Fibroblast of skin of right biceps (primary cell): ENCODE measurements at places on chromosomes 5 and 9.

GRCh38 chr5:125409861-125410536 is 663.6 kb upstream of the ZNF608 start:
- no peak for DNase-seq

- DNase-seq: peak; percentile 48
These were observed 6.8 kb downstream of the DCP2 start for GRCh38 chr5:112983363-112983762.

- no peak for DNase-seq
These were observed 17.9 kb downstream of the ZNF462 start for GRCh38 chr9:106880863-106881262.

DNA sequence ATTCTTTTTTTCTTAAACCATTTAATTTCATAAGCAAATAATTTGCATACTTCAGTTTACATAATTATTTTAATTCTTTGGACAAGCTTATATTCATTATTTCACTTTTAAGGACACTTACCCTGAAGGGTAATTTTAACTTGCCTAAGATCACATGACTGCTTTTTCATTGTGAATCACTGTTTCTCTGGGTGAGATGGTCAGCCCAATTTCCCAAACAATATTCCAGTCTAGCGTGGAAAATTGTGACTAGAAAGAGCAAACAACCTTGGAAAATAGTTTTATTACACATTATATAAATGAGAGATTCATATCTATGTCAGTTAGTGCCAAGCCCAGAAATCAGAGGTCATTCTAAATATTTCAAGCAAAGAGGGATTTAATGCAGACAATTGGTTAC is 21.4 kb upstream of the JAKMIP2 start:
- no peak for DNase-seq

DNA sequence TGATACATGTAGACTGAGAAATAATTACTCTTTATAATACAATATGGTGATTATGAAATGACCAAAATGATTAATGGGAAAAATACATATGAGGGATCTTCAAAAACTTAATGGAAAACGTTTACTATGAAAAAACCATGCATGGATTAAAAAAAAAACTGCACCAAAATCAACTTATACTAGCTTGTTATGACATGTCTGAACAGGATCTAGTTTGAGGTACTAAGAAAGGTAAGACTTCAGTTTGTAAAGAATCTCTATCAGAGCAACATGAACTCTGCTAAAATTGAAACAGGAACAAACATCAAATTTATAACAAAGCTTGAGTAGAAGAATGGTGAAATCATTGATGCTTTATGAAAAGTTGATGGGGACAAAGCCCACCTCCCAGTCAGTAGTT is 178.0 kb downstream of the SLIT3 start:
- no peak for DNase-seq

DNA sequence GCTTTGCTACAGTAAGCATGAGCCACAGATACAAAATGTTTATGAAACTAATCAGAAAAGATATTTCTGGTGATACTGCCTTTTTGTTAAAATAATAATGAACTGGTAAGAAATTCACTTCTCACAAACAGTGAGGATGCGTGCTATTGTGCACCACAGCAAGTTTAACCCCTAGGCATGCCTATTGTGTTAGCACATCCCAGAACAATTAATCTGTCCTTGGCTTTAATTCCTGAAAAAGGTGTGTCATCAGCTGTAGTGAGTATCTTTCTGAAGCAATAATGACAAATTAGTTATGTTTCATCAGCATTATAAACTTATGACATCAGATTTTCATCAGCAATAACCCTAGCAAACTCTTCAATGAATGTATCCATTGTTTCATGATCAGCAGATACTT is 1307.2 kb downstream of the EFNA5 start:
- DNase-seq: no peak

- no peak for DNase-seq
These were observed 40.4 kb upstream of the FLT4 start for GRCh38 chr5:180689775-180690174.

GRCh38 chr5:178288401-178289368 is 56.1 kb upstream of the PHYKPL start:
- DNase-seq: peak; percentile 62

GRCh38 chr5:176381979-176382378 is 6.4 kb downstream of the NOP16 start:
- no peak for DNase-seq

DNA sequence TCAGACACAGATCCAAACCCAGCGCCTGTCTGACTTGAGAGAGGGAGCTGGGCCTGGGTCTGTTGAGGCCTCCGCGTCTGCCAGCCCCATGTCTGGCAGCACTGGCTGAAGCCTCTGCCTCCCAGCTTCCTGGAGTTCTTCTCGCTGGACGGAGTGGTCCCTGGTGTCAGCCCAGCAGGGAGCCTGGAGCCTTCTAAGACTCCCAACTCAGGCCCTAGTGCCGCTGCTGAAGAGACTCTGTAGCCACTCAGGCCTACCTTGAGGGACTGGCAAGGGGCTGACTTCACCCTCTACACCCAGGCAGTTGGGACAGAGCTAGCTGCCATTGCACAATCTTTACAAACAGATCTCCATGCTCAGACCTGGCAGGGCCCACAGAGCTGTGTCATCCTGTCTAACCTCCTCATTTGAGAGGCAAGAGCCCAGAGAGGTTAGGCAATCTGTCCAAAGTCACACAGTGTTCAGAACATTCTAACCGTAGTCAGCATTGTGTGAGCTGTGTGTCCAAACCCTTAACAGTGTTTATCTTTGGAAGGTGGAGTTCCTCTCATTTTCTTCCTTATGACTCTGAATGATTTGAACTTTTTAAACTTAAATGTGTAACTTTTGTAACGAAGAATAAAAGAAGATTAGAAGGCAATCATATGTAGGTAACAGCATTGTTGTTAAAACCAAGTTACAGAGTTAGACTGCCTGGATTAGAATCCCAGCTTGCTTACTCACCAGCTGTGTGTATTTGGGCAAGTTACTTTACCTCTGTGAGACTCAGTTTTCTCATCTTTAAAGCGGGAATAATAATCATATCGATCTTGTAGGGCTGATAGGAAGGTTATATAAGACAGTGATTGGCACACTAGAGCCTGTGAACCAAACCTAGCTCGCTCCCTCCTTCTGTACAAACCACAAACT is 4.6 kb upstream of the DUSP1 start:
- peak; percentile 81 for DNase-seq

DNA sequence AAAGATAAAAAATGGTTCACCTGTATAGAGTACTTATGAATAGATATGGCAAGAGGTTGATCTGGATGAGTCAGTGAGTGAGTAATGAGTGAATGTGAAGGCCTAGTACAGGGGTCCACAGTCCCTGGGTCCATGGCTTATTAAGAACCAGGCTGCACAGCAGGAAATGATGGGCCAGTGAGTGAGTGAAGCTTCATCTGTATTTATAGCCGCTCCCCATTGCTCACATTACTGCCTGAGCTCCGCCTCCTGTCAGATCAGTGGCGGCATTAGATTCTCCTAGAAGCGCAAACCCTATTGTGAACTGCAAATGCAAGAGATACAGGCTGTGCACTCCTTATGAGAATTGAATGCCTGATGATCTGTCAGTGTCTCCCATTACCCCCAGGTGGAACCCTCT is 307.7 kb upstream of the ZNF608 start:
- DNase-seq: peak; percentile 19

- no peak for DNase-seq
These were observed 97.3 kb downstream of the STARD4 start for GRCh38 chr5:111415053-111415452.

DNA sequence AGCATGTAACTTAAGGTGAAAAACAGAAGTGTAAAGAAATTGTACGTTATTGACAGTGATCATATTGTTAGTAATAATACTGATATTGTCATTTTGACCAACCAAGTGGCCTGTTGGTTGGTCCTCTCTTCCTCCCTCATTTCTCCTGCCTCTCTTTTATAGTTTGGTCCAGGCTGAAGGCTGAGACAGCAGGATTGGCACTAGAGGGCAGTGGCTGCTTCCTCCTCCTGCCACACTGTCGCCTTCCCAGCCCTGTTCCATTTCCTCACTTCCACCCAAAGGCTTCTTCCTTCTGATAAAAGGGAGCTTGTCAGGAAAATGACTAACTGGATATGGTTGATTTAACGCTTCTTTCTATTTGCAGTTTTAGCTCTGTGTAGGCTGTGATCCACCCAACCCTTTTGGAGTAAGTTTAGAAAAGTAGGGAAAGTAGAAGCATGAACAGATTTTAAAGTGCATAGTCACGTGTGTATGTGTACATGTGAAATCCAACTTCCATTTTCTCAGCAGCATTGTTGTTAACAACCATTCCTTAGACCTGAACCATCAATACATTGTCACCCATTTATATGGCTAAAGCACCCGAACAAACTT is 35.6 kb downstream of the PTCD2 start:
- DNase-seq: peak; percentile 38

DNA sequence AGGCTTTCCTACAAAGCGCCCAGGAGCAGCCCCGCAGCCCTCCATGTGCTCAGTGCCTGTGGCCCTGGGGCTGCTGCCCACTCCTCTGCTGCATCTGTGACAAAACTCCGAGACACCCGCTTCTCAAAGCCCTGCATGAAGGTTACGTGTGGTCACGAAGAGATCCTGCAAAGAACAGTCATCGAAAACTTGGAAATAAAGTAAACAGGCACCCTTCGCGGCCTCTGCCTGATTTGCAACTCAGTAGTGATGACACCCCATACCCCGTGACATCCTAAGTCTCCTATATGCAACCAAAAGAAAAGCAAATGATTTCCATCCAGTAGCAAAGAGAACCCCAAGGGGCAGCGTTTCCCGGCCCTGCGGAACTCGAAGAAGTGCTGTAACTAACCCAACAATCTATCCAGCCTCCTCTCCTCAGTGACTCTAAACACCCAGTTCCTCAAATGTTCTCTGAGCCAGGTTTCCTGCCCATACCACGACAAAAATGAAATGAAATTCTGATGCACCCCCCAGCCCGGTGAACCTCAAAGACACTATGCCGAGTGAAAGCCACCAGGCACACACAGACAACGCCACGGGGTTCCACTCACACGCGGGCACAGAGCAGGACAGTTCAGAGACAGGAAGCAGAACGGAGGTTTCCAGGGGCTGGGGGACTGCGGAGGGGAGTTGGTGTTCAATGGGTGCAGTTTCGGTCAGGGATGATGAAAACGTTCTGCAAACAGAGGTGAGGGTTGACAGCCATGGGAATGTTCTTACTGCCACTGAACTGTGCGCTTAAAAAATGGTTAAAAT is 19.0 kb downstream of the NACC2 start:
- DNase-seq: no peak

- DNase-seq: peak; percentile 15
These were observed 71.4 kb downstream of the ADRB2 start for GRCh38 chr5:148897842-148898241.

DNA sequence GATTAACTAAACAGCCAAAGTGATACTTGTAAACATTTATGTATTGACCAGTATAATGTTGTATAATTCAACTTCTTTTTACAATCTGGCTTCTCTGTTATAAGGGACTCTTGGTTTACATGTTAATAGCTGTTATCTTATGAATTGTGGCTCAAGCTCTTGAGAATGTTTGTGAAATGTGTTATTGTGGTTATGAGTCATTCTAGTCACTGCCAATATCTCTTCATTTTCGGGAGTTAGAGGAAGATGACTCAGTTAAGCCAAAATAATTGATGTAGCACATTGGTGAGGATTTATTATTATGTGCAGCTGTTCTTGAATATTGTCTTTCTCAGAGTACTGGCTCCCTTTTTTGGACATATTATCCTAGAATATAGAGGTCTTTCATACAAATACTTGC is 655.2 kb upstream of the RIOK2 start:
- peak; percentile 98 for DNase-seq

DNA sequence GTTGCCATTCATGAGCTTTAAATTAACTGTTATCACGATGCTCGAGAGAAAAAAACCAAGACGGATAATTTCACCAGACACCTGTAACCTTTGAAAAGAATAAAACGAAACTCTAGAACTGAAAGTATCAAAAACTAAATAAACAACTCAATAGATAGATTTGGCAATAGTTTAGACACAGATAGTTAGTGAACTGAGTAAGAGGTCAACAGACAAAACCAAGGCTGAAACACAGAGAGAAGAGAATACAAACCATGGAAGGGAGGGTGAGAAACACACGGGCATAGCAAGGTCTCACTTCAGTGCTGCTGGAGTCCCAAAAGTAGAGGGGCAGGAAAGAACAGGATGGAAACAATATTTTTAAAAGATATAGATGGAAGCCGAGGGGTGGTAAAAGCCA is 3.3 kb upstream of the OR2V1 start:
- DNase-seq: no peak

GRCh38 chr9:41229408-41230401 is 40.6 kb upstream of the ZNG1F start:
- DNase-seq: peak; percentile 11

- DNase-seq: peak; percentile 29
These were observed 439.9 kb downstream of the GADD45G start for GRCh38 chr9:90044710-90045151.

DNA sequence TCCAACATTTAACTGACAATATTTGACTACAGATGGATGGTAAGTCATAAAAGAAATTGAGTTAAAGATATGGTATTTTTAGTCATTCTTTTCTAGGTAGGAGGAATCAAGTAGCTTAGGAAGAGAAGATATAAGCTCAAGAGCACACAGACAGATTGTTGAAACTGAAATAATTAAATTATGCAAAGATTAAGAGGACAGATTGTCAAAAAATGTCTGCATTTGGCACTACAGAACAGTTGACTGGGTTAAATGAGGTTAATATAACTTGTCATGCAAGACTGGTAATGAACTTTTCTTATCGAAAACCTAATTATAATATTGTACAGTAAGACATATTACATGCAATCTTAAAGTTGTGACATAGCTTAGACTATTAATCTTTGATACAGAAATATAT is 36.3 kb upstream of the TRPM3 start:
- no peak for DNase-seq

DNA sequence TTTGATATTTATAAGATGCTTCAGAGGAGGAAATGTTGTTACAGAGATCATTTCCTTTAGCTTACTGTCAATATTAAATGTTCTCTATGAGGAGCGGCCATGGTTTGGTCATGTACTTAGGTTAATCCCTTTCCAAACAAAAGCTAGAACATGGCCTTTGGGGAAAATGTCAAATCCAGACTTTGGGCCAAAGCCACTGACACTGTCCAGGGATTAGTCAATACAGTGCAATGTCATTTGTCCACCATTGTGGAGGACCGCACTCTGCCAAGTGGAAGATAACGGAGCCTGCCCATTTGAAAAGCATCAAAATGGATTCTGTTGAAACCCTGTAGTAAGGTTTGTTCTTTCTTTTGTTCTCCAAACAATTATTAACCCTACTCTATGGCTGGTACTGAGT is 50.1 kb downstream of the FRMPD1 start:
- DNase-seq: no peak

DNA sequence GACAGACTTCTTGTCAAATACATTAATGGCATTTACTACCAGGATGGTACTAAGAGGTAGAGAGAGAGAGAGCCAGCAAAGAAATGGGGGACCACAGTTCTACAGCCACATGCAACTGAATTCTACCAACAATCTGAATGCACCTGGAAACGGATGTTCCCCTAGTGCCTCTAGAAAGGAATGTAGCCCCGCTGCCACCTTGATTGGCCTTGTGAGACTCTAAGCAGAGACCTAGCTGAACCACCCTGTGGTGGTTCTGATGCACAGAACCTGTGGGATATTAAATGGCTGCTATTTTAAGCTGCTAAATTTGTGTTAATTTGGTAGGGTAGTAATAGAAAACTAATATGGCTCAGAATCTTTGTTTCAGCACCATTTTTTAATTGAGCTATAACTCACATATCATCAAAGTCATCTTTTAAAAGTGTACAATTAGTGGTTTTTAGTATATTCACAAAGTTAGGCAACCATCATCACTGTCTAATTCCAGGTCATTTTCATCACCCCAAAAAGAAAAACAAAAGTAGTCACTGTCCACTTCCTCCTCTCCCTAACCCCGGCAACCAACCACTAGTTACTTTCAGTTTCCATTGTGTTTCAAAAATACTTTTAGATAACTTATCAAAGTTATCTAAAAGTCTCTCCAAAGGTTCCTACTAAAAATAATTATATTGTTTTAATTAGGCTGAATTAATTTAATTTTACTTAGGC is 51.7 kb downstream of the CPLANE1 start:
- no peak for DNase-seq
